Foreskin keratinocyte (primary cell): ENCODE measurements at places on chromosomes 1 and 21.

GRCh38 chr1:233904633-233905415 is at the start of gene SLC35F3:
Gene SLC35F3 (plus strand): TSS chr1:233904676.
- DNase-seq, result no peak

GRCh38 chr1:170219163-170219562 is 73.4 kb downstream of the NTMT2 start:
- no peak for DNase-seq

DNA sequence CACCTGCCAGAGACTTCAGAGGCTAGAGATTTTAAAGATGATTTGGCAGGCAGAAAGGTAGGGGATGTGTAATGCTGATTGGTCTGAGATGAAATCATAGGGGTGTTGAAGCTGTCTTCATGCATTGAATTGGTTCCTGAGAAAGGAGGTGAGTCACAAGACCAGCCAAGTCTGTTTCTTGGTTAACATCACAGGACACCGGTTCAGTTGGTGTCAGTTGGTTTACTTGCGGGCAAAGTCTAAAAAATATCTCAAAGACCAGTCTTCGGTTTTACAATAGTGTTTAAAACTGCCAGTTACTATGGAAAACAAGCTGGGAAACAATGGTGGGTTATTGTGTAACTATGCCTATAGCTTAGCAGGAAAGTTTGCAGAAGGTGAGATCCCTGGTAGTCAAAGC is 305.9 kb downstream of the BARHL2 start:
- DNase-seq, result no peak

GRCh38 chr1:29208442-29208841 is 22.3 kb downstream of the MECR start:
- DNase-seq, result no peak

- DNase-seq, result no peak
Measured at GRCh38 chr1:3663999-3664699, 11.8 kb downstream of the TP73 start.

DNA sequence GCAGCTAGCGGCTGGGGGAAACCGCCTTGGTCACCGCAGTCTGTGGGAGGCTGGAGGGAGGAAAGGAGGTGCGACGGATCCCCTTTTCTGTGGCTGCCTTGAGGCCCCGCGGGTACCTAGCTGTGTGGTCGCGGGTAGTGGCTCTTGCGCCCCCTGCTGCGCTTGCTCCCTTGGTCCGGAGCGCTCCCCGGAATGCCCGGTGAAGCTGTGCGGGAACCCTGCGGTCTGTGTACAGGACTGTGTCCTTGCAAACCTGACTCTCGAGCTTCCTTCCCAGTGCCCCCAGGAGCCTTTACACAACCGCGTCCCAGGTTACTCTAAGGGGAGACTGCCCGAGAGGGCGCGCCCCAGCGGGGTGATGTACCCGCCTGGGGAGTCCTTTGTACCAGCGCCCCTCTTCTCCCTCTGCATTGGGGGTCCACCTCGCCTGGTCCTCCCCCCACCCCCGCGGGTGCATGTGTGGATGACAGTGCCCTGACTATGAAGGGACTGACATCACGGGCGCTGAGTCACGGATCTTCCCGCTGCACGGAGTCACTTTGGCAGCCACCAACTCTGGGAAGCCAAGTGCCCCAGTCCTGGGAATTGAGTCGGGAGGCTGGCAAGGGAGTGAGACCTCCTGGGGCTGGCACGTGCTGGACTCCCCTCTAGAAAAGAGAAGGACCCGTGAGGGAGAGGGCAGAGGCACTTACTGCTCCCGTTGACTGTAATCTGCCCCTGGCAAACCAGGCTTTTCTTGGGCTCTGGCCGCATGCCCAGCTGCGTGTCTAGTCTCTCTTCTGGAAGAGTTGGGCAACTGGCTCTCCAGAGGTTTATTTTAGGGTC is 816 bp downstream of the IL6R start:
- no peak for DNase-seq

DNA sequence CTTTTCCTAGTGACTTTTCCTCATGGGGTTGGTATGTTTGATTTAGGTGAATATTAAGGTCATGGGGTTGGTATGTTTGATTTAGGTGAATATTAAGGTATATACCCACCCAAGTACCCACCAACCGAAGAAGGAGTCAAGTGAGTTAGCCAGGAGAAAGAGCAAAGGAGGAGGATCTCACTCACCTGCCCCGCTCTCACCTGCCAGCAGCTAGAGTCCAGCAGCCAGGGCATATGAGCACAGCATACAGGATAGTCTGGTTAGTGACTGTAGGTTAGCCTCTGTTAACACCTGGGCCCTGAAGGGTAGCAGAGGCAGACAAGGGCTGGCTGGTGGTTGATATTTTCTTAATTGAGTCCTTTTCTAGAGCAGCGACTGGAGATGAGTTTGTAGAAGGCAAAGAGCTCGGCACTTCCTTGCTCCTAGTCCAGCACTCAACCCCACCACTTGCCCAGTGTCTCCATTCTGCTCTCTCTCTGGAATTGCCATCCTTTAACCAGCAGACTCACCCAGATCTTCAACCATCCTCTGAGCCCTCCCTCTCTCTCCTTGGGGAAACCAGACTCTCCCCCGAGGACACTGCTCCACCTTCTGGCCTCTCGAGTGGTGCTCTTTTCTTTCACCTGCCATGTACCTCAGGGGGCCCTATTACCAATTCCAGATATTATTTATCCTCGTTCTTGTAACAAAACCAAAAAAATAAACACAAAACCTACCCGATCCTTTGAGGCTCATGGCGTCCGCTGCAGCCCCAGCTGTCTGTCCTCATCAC is 16.3 kb upstream of the DESI2 start:
- no peak for DNase-seq

DNA sequence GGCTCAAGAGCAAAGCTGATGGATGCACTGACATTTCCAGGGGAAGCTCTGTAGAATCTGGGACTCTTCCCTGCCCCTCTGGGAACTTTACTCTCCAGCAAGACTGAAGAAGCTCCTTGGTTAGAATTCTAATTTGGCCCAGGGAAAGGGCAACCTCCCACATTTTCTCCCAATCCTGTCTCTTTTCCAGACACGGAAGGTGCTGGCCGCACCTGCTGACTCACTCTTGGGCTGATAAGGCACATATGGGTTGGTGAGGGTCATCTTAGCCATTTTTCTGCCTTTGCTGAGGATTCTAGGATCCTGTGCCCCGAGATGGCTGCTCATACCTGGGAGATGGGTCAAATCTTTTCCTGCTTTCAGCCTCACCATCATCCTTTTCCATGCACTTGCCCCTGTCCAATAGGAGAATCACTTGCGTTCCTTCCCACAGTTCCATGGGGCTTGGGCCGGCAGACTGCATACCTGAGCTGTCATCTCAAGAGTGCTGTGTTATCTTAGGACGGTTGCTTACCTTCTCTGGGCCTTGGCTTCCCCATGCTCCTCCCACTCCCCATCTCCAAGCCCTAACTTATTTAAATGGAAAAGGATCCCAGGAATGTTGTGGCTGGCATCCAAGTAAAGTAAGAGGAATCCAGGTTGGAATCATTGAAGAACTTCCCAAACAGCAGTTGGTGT is 1.3 kb downstream of the TINAGL1 start:
- peak; percentile 83 for DNase-seq

DNA sequence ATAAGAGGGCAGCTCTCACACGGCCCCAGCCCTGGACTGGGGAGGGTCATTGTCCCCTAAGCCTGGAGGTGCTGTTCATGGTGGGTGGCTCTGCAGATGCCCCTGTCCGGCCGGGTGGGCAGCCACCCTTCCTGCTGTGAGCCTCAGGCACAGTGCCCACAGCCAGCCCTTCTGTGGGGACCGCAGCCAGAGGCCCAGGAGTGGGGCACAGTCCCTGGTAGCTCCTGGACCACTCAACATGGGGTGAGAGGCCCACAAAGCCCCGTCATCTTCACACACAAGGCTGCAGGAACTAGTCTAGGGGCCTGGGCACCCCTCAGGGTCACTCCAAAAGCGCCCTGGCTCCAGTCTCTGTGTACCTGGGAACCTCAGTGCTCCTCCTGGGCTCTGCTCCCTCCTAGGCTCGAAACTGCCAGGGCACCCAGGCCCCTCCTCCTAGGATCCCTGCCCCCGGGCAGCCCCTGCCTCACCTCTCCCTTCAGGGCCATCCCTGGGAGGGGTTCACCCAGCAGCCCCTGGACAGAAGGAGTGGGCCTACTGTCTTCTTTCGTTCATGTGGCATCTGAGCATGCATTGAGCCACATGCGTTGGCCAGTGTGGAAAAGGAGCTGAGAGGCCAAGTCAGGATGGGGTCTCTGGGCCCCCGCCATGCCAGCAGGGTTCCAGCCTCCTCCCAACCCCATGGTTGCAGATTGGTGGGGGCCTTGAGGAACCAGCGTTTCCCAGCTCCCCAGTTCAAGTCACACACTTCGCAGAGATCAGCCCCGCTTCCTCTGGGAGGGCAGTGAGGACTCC is 43.0 kb downstream of the WNT9A start:
- no peak for DNase-seq

- DNase-seq, result no peak
Measured at GRCh38 chr1:54274448-54274847, 74.5 kb downstream of the MRPL37 start.

GRCh38 chr1:245986404-245987218 is 520.5 kb downstream of the SMYD3 start:
- peak; percentile 78 for DNase-seq

GRCh38 chr1:206909161-206909882 is 12.1 kb downstream of the IL24 start:
- DNase-seq, result peak; percentile 76

GRCh38 chr1:212410231-212410820 is 4.4 kb downstream of the PACC1 start:
- DNase-seq, result no peak

DNA sequence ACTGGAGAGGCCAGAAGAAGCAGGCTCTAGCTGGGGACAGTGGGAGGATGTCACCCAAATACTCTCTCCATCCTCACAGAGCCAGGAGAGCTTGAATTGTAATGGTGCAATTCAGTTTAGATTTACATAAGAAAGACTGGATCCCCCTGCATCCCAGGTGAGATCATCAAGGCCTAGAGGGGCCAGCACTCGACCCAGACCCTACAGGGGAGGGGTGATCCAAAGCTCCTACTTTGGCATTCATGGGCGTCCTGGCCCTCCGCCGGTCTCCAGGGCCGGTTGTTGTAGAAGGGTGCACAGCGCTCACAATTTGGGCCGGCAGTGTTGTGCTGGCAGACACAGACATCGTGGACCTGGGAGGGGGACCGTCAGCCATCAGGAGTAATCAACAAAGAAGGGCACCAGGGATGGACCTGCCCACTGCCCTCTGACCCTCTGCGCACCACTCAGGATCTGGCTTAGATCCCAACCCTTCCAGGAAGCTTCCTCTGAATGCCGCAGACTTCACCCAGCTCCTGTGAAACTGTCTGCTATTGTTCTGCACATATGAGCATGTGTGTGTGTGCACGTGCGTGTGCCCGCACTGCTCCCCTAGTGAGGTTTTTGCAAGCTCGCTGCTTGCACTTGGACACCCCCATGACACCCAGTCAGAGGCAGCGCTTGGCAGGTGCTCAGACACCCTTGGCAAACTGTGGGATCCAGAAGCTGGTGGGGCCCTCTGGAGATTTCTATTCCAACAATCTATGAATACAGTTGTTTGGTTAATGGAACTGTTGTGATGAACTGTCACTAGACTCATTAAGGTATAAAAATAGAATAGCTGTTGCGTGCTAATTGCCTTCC is 21.6 kb downstream of the LAMB3 start:
- no peak for DNase-seq

- DNase-seq, result no peak
Measured at GRCh38 chr1:96510391-96510790, 211.2 kb upstream of the PTBP2 start.

DNA sequence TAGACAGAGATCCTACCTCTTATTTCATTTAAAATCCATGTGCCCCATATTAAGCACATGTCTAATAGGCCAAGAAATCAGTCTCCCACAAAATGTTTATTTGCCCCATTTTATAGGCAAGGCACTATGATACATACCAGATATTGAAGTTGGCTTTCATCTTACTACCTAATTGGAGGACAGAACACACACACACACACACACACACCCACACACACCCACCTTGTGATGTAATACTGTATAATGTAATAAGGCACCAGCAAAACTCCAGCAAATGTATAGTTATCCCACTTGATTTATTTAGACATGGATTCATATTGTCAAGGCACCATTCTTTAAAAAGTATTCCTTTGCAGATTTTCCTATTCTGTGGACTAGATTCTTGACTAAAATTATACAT is 56.8 kb downstream of the ATP6V1G3 start:
- no peak for DNase-seq

DNA sequence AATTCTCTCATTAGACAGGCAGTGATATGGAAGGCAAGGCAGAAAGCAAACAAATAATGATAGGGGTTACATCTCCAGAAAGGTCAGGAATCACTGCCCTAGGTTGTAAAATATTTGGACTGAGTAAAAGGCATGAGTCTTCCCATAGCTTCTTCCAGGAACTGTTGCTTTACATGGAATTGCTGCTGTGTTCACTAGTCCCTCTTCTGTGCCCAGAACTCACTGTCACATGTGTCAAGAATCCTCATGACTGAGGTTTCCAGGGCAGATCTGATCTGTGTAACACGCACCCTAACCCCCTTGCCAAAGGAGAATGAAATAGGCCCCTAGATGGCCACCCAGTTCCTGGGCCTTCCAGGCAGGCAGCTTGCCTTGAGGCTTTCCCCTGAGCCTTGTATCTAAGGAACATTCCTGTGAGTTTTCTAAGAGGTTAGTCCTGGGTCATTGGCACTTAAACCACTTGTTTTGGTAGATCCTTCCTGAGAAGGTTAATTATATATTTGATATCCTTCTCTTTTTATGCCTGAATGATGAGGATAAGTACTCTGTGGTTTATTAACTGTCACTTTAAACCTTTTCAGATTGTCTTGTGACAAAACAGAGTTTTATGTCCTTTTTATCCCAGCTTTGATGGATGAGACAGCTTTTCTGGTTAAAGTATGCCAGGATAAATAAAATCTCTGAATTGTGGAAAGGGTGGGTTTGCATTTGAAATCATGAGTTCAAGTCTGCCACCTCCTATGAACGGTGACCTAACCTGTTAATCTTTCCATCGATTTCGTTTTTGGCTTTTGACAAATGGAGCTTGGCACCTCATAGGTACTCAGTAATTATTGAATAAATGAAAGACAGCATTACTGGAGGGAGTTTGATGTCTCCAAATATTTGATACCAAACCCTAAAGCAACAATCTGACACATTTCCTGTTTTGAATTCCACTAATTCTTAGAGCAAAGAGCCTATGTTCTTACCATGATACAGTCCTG is 163.3 kb downstream of the DHRS3 start:
- no peak for DNase-seq

GRCh38 chr1:226708342-226708780 is 30.7 kb downstream of the ITPKB start:
- peak; percentile 82 for DNase-seq

GRCh38 chr1:208233546-208233945 is 10.6 kb downstream of the PLXNA2 start:
- no peak for DNase-seq
